ENCODE measurements at places on chromosomes 7 and 10. TPM values are rescaled to one million over a fixed set of nuclear protein-coding genes. Genes with fewer than 3 reads are reported as not detected.

DNA sequence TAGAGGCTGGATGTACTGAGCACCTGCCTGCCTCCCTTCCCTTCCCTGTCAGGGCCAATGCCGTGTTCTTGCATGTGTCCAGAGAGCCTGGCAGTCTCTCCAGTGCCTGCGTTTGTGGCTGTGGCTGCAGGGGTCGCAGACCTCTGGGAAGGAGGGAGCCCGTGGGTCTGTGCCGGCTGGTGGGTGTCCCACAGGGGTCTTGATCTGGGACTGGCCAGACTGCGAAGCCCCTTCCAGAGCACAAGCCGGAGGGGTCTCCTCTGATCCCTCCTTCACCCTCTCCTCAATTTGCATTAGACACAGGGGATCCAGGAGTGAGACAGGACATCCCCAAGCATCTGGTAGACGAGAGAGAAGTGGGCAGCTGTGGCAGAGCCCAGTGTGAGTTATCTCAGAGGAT, 199.2 kb downstream of the ADARB2 start:
- DNase-seq = no peak

DNA sequence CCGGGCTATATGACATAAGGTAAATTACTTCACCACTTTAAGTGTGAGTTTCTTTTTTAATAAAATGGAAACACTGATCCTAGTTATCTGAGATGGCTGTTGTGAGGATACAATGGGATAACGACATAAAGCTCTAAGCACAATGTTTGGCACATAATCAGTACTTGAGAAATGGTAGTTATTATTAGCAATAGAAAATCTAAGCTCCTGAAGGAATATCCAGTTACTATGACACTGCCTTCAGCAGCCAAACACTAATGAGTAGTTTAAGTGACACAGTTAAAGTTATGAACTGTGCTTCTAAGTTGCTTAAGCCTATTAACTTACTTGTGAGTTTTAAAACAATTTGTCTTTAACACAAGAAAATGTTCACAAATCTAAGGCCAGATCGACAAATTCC, 96.8 kb downstream of the ELAPOR2 start:
- no peak for DNase-seq

DNA sequence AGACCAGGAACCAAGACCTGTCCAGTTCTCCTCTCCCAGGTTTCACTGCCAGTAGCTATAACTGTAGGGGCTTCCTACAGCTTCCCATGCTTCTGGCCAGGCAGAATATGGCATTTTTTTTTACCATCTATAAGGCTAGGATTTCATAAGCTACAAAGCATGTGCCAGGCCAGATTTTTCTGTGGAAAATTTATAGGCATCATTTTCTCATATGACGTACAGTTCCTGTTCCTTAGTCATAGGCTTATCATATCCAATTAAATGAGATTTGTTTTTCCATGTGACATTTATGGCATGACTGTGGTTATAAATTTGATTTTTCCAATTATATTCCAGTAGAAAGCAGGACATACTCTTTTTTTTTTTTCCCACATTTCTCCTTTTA, 208.6 kb upstream of the NPY start:
- DNase-seq = no peak

GRCh38 chr7:45259966-45260646, 102.5 kb downstream of the RAMP3 start:
- peak; percentile 76 for DNase-seq

DNA sequence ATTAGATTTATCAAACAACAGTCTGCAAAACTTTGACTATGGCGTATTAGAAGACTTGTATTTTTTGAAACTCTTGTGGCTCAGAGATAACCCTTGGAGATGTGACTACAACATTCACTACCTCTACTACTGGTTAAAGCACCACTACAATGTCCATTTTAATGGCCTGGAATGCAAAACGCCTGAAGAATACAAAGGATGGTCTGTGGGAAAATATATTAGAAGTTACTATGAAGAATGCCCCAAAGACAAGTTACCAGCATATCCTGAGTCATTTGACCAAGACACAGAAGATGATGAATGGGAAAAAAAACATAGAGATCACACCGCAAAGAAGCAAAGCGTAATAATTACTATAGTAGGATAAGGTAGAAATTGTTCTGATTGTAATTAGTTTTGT, 31.4 kb downstream of the LRRC17 start:
- no peak for DNase-seq

GRCh38 chr10:29773675-29774091, 138.9 kb upstream of the SVIL start:
- DNase-seq = no peak

DNA sequence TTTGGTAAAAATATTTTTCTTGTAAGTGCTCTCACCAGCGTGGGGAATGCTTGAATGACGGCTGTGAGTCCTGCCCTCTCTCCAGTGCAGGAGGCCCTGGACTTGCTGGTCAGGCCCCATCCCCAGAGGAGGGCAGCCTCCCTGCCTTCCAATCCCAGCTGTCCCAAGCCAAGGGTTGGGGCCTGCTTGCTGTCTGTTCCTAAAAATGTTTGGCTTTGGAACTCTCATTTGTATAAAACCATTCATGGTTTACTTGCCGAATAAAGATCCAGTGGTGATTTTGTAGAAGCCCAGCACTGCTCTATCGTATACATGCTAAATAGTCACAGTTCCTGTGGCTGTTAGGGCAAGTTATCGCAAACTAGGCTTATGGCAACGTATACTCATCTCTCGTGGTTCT, 121.7 kb downstream of the GLRX3 start:
- no peak for DNase-seq

DNA sequence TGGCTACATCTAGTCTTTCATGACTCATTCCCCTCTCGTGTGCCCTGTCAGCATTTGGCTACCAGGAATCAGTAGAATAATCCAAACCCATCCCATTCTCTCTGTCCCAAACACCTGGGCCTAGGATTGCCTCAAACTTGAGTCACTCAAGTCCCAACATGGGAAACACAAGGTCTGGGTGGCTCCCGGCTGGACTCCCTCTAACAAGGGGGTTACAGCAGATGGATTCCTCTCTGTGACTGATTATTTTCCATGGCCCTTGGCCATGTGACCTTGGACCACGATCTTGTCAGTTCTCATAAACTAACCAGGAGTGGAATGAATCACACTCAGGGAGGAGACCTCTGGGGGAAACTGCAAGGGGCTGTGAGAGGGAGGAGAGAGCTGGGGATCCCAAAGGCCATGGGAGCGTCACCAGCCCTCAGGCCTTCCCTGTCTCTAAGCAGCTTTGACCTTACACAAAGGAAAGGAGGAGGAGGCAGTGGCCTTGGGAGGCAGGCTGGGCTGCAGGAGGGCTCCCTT, 533.1 kb downstream of the KCNMA1 start:
- DNase-seq = no peak

- no peak for DNase-seq
Observed at GRCh38 chr7:66304536-66304935, 99.4 kb downstream of the TPST1 start.

DNA sequence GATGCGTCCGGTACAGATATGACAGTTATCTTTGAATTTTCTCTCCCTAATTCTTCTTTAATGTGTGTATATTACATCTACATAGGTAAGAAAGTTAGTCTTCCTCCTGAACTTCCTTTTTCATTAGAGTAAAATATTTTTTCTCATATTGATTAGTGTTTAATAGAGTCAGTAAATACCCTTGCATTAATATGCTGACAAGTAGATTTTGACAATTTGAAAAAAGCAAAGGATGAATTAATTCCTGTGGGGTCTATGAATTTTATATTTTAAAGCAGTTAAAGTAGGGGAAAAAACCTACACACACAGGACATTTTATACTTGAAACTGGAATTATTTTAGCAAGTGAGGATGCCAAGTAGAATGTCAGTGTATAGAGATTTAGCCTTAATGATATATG, 9.4 kb downstream of the OTUD1 start:
- DNase-seq = no peak

GRCh38 chr10:78577712-78578111, 491.1 kb upstream of the ZMIZ1 start:
- DNase-seq = no peak

The FAM180A gene
- total RNA-seq = not detected

DNA sequence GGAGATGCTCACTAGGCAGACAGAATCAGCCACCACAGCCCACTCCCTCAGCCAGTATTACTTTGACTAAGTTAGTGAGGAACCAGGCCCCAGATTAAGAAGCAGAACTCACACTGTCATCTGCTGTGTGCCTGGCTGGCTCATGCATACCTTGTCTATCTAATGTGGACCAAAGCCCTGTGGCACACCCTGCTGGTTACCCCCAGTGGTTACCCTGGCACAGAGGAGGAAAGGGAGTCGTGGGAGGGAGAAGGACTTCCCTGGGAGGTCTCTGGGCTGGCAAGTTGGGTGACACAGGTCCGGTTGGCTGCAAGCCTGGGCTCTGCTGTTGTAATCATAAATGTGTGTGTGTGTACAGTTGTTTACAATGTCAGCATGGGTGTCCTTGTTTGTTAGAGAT, 7.5 kb upstream of the SH2D4B start:
- DNase-seq = no peak

DNA sequence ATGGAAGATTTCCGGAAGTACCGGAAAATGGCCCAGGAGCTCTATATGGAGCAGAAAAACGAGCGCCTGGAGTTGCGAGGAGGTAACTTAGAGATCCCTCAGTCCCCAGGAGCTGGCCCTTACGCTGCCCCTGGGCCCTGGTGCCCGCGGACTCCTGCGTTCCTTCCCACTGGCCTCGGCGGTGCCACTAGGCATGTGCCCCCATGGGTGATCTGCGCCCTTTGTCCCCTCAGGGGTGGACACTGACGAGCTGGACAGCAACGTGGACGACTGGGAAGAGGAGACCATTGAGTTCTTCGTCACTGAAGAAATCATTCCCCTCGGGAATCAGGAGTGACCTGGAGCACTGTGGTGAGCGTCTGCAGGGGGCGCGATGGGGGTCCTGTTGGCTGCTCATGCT, 24.2 kb upstream of the CHST12 start:
- DNase-seq = no peak

- DNase-seq = no peak
Observed at GRCh38 chr10:119341459-119342301, 134.3 kb downstream of the GRK5 start.

DNA sequence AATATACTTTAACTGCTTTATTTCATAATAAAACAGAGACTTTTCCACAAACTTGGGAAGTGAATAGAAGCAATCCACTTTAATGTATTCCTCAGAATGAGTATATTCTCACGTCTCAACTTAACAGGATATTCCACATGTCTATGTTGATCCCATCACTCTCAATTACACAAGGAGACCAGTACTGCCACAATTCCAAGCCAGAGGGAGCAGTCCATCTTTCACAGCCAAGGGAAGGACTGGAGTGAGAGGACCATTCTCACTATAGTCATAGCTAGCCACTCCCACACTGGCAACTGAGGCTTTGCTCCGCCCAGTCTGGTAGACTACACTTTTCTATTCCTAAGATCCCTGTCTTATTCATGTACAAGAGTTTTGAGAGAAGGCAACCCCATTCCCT, 553.9 kb downstream of the CNTNAP2 start:
- DNase-seq = no peak

GRCh38 chr10:87838650-87839049, 20.6 kb upstream of the ATAD1 start:
- no peak for DNase-seq

DNA sequence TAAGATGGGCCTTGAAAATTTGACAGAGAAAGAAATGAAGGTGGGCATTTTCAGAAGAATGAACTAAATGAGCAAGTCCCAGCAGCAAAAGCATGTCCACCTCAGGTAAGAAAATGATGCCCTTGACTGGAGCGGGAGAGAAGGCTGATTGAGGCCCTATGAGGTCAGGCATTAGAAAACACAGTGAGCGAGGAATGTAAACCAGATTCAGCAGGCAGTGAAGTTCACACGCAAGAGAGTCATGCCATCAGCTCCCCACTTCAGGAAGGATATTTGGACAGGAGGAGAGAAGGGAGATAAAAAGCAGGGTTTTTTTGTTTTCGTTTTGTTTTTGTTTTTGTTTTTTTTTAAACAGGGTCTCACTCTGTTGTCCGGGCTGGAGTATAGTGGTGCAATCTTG, 166.4 kb downstream of the PPP1R17 start:
- no peak for DNase-seq

The BRI3 gene
- total RNA-seq = 97.1 TPM

GRCh38 chr10:12807096-12807755, 194.3 kb downstream of the CCDC3 start:
- no peak for DNase-seq

DNA sequence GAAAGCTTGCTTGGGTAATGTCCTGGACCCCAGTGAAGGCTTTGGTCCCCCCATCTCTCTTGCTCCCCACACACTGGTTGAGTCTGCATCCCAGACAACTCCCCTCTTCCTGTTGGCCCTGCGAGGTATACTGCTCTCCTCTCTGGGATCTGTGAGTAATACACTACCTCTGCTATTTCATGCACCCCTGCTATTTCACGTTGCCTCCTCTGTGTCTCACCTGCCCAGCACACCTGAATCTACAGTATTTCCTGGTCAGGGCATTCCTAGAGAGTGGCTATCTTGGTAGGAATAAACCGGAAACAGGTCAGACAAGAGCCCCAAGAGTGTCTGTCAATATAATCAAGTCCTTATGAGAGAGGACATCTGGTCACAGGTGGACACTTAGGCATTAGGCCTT, 114.3 kb upstream of the ODAD2 start:
- DNase-seq = no peak

- no peak for DNase-seq
Observed at GRCh38 chr10:48605786-48606529, 1.1 kb upstream of the ARHGAP22 start.

DNA sequence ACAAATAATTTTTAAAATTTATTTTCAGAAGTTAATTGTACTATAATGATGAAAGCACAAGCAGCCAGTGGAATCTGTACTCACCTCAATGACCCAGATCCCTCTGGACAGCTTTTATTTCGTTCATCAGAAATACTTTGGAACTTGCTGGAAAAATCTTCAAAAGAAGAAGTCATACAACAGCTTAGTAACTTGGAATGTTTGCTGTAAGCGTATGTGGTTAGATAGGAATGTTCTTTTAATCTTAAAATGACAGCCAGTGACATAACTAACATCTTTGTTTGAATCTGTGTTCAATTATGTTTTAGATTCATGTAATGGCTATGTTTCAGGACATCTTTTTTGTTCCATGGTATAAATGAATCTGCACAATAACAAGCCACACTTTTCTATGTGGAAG, 26.8 kb downstream of the CFAP69 start:
- DNase-seq = no peak

- DNase-seq = no peak
Observed at GRCh38 chr7:127678947-127679346, 27.0 kb downstream of the SND1 start.

- no peak for DNase-seq
Observed at GRCh38 chr7:85634951-85635350, 448.1 kb upstream of the SEMA3D start.

DNA sequence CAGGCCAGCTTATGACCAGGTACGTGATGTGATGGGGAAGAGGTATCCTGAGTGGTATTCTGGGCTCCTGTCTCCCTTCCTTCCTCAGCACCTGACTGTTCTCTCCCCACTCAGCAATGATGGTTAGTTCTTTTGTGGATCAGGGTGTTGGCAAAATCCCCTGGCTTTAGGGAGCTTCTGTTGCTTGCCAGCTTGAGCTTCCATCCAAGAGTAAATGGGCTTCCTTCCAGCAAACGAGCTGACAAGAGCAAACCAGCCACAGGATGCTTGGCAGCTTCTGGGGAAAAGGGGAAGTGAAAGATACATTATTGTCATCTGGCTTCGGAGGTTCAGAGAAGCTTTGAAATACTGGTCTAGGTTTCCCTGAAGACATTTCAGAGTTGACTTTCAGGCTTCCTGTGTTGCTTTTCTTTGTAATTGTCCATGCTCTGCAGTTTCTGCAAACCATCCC, 5.2 kb downstream of the DUSP5 start:
- DNase-seq = peak; percentile 41

All from natural killer cell (primary cell).